ENCODE measurements at places on chromosomes 1 and 21.

DNA sequence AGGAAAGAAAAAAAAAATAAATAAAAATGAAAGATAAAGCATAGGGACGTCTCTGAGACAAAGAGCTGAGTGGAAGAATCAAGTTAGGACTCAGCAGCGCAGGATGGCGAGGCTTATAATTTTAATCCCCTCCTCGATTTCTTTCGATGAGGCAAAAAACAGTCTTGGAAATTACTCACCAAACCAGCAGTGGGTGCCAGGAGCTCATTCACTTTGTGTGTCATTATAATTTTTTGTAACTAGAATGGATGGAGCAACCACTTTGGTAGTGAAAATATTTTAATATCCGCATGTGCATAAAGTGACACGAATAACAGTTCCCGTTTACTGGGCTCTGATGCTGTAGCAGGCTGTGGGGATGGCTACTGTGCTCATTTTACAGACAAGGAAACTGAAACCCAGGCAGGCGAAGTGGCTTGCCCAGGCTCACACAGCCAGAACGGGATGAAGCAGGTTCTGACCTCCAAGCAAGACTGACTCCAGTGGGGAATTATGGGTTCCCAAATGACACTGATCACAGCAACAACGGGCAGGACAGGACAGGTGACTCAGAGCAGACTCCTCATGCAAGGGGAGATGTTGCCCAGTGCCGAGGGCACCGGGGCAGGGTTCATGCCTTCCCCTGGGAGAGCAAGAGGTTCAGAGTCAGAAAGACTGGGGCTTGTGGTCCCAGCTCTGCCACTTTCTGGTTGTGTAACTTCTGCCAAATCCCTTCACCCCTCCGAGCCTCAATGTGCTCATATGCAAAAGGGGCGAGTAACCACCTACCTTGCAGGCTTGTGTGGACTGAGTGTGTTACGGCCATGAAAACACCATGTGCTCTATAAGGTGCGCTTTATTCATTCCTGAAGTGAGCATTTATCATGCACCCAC, 63.6 kb downstream of the RUNX3 start:
- no peak for ATAC-seq

DNA sequence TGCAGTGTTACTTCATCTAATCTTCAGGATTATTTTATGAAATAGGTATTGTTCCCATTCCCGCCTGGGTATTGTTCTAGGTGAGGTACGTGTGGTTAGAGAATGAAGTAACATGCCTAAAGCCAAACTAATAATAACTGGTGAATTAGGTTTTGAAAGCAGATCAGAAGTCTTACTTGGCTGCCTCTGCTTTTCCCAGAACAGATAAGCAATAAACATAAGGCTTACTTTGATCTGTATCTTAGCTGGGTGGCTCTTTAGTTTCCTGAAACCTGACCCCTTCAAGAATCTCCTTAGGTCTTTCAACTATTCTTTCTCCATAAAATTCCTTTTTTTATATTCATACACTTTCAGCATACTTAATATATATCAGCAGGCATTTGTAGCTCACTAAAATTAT, 65.3 kb downstream of the VAV3 start:
- ATAC-seq, result no peak

- no peak for ATAC-seq
Measured at GRCh38 chr1:234543442-234544086, 64.6 kb upstream of the TARBP1 start.

GRCh38 chr1:180249725-180250498, 19.8 kb downstream of the LHX4 start:
- ATAC-seq, result no peak

All from activated CD4-positive, CD25-positive, alpha-beta regulatory T cell treated with anti-CD3 and anti-CD28 coated beads, Interleukin-2, amount 50 U/mL, for 24 hours (primary cell).